Kidney (tissue), 22 donors: ENCODE measurements at places on chromosomes 4 and X.

DNA sequence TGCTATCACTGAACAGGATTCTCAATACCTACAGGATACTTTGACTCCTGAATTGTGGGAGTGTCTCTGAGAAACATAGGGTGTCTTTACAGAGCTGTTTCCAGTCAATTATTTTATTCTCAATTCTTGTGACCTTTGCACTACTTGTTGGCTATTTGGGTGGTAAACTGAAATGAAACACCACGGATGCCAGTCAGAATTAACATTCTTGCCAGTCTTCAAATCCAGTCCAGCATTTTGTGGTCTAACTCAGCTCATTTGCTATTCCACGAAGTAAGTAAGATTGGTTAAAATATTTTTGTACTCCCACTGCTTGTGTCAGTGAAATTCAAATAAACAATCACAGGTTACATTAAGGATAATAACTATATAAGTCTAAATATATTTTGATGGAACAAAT is 197.9 kb downstream of the ANKRD50 start:
- no peak for DNase-seq
- no peak overlapping the region for H3K27ac ChIP-seq
- H3K36me3 ChIP-seq = no peaks in the 10 kb centered on the region
- no peak overlapping the region for H3K4me3 ChIP-seq

- peak; percentile 79 for DNase-seq
- no peak overlapping the region for H3K27ac ChIP-seq
- H3K4me3 ChIP-seq = no peak overlapping the region
- H3K27me3 ChIP-seq = peaks cover 3% of the 10 kb centered on the region
- H3K36me3 ChIP-seq = no peaks in the 10 kb centered on the region
Observed at GRCh38 chrX:47283015-47283771, 50.4 kb downstream of the USP11 start.

- no peak overlapping the region for H3K27ac ChIP-seq
- no peaks in the 10 kb centered on the region for H3K27me3 ChIP-seq
- H3K36me3 ChIP-seq = no peaks in the 10 kb centered on the region
Observed at GRCh38 chr4:146098978-146099377, 76.5 kb upstream of the LSM6 start.

DNA sequence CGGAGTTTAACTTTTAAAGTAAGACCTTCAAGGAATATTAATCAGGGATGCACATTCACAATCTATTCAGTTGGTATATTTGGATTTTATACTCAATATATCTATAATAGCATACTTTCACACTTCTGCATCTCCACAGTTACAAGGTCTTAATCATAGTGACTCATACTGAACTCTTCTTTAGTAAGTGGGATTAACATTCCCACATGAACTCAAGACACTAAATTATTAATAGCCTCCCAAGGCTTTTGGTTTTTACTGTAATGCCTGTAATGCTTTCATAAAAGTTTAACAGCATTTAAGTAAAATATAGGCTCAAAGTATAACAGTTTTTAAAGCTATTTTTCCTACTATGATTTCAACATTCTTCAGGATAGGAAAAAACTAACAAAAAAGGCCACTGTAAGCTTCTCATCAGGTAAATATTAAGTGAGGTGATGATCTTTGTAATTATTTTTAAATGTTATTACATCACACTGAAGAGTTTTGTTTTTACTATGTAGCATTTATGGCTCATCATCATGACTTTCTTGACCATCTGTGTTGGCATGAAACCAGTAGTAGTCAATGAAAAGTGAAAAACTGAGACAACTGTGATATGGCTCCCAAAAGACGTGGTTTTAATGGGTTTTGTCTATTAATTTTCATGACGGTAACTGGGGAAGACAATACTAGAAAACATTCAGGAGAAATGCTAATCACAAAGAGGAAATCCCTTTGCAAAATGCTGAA is 91.5 kb upstream of the GALNT7 start:
- no peak overlapping the region for H3K27ac ChIP-seq
- H3K4me1 ChIP-seq = no peaks in the 10 kb centered on the region
- H3K36me3 ChIP-seq = no peaks in the 10 kb centered on the region

- no peaks in the 10 kb centered on the region for H3K27me3 ChIP-seq
- peaks cover 4% of the 10 kb centered on the region for H3K4me1 ChIP-seq
- no peak overlapping the region for H3K4me3 ChIP-seq
- DNase-seq = no peak
- H3K27ac ChIP-seq = no peak overlapping the region
- H3K36me3 ChIP-seq = no peaks in the 10 kb centered on the region
Observed at GRCh38 chr4:38236003-38236402, 275.8 kb downstream of the PTTG2 start.

DNA sequence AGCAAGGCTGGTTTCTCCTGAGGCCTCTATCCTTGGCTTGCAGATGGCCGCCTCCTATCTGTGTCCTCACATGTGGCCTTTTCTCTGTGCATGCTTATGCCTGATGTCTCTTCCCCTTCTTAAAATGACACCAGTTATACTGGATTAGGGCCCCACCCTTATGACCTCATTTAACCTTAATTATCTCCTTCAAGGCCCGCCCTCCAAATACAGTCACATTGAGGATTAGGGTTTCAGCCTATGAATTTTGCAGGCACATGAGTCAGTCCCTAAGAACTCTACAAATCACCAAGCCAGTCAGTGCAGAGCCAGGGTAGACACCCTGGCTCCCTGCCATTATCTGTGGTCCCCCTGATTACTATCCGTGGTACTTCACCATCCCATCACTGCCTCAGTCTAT is 51.6 kb downstream of the MAML3 start:
- H3K27ac ChIP-seq = no peak overlapping the region
- H3K4me1 ChIP-seq = no peaks in the 10 kb centered on the region
- DNase-seq = no peak
- no peaks in the 10 kb centered on the region for H3K36me3 ChIP-seq
- H3K27me3 ChIP-seq = no peaks in the 10 kb centered on the region

DNA sequence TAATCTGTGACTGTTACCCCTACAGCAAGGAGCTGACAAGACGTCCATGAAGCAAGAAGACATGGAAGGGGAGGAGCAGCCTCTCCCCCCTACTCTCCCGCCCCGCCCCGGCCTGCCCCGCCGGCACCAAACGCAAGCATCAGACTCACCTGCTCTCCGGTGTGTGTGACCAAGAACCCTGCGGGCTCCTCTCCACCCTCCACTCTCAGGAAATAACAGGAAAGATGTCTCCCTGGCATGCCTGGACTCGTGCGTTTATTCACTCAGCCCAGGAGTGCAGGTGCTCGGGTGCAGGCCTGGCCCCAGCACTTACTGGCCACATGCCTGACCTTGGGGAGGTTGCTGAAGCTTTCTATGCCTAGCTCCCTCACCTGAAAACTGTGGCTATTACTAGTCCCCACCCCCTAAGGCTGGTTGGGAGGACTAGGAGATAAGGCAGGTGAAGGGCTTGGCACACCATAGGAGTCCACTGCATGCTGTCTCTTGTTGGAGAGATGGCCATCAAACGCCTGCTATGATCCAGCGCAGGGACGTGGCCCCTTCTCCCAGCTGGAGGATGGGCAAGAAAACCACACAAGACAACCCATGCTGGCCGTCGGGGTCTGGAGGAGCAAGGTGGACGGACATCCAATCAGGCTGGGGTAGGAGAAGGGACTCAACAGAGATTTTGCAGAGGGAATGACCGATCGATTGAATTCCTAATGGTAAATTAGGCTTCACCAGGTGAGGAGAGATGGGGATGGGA is 34.9 kb upstream of the CLDN24 start:
- H3K27me3 ChIP-seq = no peaks in the 10 kb centered on the region
- H3K4me3 ChIP-seq = no peak overlapping the region
- H3K4me1 ChIP-seq = no peaks in the 10 kb centered on the region
